Right forelimb (tissue), 1 donor: ENCODE measurements at places on chromosomes 2 and 18.

GRCh38 chr2:55003706-55004639 is 46.3 kb downstream of the RTN4 start:
- DNase-seq, result no peak

GRCh38 chr2:47269316-47270232 is 114.5 kb upstream of the STPG4 start:
- DNase-seq, result no peak

DNA sequence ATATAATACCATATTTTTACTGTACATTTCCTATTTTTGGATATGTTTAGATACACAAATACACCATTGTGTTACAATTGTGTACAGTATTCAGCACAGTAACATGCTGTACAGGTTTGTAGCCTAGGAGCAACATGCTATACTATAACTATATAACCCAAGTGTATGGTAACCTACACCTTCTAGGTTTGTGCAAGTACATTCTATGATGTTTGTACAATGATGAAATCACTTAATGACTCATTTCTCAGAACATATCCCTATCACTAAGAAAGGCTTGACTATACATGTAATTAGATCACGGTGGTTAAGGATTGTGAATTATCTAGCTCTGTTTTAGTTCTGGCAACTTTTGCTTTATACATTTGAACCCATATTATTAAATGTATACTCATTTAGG is 31.3 kb downstream of the NPHP1 start:
- DNase-seq, result no peak

DNA sequence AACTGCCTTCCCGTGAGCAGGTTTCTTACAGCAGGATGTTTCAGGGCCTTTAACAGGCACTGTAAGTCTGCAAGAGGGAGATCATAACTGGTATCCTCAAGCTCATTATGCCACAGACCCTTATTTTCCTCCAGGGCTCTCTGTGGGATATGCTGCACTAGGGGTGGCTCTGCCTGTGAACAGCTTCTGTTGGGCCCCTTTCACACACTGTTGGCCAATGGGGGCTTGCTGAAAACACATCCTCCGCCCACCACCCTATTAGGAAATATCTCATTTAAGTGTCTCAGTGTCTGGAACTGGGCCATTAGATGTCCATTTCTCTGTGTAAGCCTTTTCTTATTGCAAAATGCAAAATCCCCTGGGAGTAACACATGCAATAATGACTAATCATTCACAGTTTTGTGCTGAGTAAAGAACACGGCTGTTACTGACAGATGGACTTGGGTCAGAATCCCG is 414.3 kb upstream of the HS6ST1 start:
- no peak for DNase-seq

DNA sequence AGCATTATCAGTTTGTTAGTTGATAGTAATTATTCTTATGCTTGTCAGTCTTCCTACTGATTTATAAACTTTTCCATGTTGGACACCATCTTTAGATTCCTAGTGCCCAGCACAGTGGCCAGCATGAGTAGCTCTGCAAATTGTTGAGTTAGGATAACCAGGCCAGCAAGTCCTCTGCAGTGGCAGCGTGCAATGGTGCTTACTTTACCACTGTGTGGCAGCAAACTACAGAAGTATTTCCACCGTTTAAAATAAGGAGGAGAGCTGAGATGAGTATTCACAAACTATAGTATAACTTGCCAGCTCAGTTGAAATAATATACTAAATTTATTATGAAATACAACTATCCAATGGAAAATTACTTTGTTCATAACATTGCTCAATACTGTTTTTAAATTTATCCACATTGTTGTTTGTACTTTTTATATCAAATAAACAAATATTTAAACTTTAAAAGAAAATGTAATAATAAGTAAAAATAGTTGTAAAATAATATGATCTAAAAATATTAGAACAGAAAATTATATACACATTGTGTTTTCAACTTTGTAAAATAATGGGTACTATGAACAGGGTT is 9.3 kb upstream of the THADA start:
- DNase-seq, result no peak

DNA sequence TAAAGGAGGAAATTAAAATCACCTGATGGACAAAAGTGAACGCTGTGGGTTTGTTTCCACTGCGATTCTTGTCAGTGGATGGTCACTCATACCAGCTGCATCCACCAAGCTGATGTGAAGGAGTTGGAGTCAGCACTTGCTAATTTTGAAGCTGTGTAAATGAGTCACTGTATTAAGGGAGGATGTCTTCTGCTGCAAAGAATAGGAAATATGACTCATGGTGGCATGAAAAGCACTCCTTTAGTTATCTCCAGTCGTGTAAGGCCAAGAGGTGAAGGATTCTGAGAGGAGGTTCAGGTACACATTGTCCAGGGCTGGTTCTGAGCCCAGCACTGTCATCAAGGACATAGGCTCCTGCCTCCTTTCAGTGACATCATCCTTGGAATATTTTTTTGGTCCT is 71.7 kb upstream of the SKOR2 start:
- DNase-seq, result no peak

- no peak for DNase-seq
Observed at GRCh38 chr18:44786257-44786656, 105.6 kb downstream of the SETBP1 start.

- DNase-seq, result no peak
Observed at GRCh38 chr2:68762665-68763064, 28.1 kb downstream of the ARHGAP25 start.

DNA sequence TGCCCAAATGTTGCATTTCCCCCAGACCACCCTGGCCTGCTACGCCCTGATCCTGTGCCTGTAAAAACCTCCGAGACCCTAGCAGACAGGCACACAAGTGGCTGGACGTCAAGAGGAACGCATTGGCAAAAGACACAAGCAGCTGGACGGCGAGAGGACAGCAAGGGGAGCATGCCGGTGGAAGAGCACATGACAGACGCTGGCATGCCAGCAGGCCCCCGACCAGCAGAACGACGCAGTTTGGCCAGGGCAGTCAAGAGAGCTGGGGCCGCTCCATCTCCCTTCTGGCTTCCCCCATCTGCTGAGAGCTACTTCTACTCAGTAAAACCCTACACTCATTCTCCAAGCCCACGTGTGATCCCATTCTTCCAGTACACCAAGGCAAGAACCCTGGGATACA is 42.1 kb downstream of the SAP130 start:
- DNase-seq, result no peak

- no peak for DNase-seq
Observed at GRCh38 chr2:216426938-216427337, 14.7 kb downstream of the SMARCAL1 start.

DNA sequence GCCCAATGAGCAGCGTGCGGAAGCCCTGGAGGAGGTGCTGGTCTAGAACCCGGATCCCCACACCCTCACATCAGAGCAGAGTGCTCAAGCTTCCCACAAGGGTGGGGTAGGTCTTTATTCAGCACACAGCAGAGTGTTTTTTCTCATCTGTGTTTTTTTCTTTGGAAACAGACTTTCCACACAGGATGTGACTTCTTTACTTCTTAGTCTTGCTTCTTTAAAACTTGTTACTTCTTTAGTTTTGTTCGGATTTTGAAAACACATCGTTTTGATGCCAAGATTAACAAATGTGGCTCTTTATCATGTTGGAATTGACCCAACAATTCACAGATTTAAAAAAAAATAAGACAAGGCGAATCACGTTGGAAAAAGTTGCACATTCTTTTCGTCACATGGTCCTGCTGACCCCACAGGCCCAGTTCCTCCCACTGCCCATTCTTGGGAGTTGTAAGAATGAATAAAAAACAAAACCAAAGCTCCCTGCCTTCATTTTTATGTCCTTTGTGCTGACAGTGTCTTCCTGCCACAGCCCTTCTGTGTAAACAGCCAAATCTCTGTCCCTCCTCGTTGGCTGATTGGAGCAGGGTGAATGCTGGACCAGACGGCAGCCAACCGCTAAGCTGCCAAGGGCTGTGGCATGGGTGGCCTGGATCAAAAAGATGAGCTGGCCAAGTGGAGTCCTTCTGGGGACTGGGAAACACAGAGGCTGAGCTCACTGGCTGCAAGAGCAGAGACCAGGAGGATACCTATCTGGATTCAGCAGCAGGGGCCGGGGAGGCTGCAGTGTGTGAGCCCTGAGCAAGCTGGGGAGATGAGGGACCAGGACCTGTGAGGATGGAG is 81.6 kb downstream of the TWIST2 start:
- DNase-seq, result peak; percentile 41

GRCh38 chr2:47696478-47696831 is 86.5 kb upstream of the MSH6 start:
- no peak for DNase-seq

DNA sequence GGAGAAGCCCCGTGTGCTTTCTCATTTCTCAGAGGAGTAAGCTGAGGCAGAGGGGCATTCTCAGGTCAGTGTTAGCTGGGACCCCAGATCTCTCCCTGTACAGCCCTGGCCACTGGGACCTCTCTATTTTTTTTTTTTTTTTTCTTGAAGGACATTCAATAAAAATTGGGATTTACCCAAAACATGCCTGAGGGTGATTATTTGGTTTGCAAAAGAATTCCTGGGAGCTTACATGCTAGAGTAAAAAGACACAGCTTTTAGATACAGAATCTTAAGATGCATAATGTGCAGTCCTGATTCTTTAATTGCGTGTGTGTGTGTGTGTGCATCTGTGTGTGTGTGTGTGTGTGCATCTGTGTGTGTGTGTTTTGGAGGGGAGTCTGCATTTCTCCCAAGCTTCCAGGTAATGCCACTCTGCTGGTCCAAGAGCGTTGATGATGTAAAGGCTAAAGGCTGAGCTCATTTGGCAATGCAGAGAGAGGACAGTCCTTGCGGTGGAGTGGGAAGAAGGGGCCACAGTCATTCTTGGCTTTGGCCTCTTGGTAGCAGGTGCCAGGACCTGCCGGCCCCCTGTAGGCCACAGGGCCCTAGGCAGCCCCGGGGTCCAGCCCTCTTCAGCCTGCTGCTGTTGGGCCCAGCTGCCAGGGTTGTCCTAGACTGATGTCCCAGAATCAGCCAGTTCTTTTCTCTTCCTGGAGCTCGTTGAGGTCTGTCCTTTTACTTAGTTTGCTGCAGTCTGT is 74.1 kb upstream of the MCFD2 start:
- DNase-seq, result no peak

- DNase-seq, result no peak
Observed at GRCh38 chr18:66972681-66973080, 368.8 kb upstream of the CDH19 start.

GRCh38 chr2:176514805-176515500 is 245.7 kb downstream of the MTX2 start:
- DNase-seq, result no peak

DNA sequence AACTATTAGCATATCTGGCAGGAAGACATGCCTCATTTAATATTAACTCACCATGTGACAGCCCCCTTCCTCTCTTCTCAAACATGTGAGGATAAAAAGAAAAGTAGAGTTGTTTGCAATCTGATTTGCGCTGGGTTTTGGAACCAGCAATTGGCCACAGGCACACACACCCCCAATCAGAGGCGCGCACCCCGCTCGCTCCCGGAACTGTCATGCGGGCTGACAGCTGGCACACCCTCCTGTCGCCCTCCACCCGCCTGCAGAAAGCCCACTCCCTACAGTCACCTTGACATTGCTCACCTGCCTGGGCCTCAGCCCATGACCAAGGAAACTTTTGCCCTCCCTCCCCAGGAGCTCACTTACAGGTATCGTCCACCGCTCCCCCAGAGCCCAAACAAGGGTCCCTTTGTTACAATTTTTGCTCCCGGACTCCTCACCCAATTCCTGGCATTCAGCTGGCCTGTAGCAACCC is 1.1 kb downstream of the COBLL1 start:
- DNase-seq, result peak; percentile 67

- DNase-seq, result no peak
Observed at GRCh38 chr2:107393516-107393915, 433.2 kb upstream of the RGPD4 start.

GRCh38 chr18:32760391-32760790 is 12.4 kb downstream of the KLHL14 start:
- no peak for DNase-seq

DNA sequence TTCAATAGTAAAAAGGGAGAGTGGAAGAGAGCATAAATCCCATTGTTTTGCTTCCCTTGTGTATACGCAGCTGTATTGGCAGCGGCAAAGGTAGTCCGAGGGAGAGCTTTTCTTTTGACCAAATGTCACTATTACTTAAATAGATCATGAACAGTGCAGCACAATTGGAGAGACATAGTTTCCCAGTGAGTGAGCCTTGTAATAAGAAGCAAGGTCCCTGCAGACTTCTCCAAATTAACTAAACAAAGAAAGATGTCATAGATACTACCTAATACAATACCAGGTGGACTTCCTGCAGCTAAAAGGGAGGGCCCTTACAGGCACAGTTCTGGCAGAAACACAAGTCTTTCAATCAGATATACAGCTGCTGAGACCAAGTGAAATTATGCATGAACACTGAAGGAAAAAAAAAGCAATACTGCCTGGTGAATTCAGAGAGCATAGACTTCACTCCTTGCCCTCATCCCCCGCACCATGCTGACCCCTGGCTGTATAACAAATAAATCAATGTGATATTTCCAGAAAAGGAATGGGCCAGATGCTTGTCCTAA is 404.7 kb upstream of the CDH2 start:
- no peak for DNase-seq

DNA sequence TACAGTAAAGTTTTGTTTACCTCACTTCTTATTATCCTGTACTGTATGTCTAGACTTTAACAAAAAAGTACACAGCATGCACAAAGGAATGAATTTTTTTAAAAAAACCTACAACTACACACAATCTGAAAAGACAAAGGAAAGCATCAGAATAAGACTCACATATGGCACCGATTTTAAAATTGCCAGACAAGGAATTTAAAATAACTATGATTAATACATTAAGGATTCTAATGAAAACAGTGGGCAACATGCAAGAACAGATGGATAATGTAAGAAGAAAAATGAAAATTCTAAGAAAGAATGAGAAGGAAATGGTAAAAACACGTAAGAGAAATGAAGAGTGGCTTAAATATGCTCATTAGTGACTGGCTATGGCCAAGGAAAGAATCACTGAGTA is 638.2 kb downstream of the FBXO15 start:
- DNase-seq, result no peak

DNA sequence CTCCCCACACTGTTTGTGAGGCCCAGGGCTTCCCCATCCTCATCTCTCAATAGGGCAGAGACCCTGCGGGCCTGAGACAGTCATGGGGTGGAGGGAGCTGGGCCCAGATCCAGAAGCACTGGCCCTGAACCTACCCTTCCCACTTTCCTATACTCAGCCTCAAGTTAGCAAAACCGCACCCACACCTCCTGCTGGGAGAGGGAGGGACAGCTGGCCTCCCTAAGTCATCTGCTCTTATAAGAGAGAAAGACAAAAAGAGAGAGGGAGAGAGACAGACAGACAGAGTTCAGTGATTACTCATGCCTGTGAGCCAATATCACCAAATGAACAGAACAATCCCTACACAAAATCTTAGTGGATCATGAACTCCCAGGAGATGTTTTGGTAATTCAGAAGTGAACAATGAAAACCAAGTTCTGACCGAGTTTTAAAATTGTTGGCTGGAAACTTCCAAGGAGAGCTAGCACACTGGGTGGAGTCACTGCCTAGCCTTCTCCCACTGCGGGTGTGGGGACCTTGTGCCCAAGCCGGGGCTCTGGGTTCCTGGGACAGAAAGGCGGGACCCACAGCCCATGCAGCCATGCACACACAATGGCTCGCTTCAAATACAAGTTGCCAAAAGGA is 130.5 kb downstream of the PXDN start:
- DNase-seq, result no peak
